ENCODE measurements at places on chromosomes 2 and 18. TPM values are rescaled to one million over a fixed set of nuclear protein-coding genes. Genes with fewer than 3 reads are reported as not detected.

APOB gene
- 0.25 TPM for total RNA-seq

MPPE1 gene
- 30.6 TPM for total RNA-seq

STON1 gene
- 12.0 TPM for total RNA-seq

PPM1B gene
- 26.0 TPM for total RNA-seq

REG3A gene
- not detected for total RNA-seq

PSME4 gene
- total RNA-seq = 83.4 TPM

GPAT2 gene
- total RNA-seq = 6.6 TPM

SERPINB10 gene
- total RNA-seq = not detected

DYSF gene
- 134 TPM for total RNA-seq

LPIN2 gene
- 24.4 TPM for total RNA-seq

HOXD1 gene
- total RNA-seq = 10.4 TPM

IRS1 gene
- total RNA-seq = 0.11 TPM

UGP2 gene
- 63.9 TPM for total RNA-seq

POTEF gene
- total RNA-seq = 0.09 TPM

CNDP1 gene
- total RNA-seq = not detected

KCTD18 gene
- total RNA-seq = 6.6 TPM

POU3F3 gene
- not detected for total RNA-seq

TWIST2 gene
- 1.2 TPM for total RNA-seq

RAPH1 gene
- 59.5 TPM for total RNA-seq

COL4A4 gene
- total RNA-seq = not detected

UGT1A4 gene
- not detected for total RNA-seq

GKN2 gene
- total RNA-seq = not detected

LRRFIP1 gene
- total RNA-seq = 179 TPM

CNGA3 gene
- not detected for total RNA-seq

CRYGD gene
- not detected for total RNA-seq

LIMS2 gene
- 48.3 TPM for total RNA-seq

NCL gene
- total RNA-seq = 701 TPM

GAL3ST2 gene
- not detected for total RNA-seq

ATOH8 gene
- total RNA-seq = 12.7 TPM

IL1F10 gene
- total RNA-seq = not detected

CPLX4 gene
- not detected for total RNA-seq

TUBA4B gene
- not detected for total RNA-seq

HOXD8 gene
- 15.6 TPM for total RNA-seq

EVX2 gene
- not detected for total RNA-seq

CROCC2 gene
- total RNA-seq = not detected

RGPD6 gene
- total RNA-seq = 25.4 TPM

COL5A2 gene
- 123 TPM for total RNA-seq

Data from endothelial cell of umbilical vein (primary cell).